ENCODE measurements at places on chromosomes 4 and X. TPM values are rescaled to one million over a fixed set of nuclear protein-coding genes. Genes with fewer than 3 reads are reported as not detected.

GRCh38 chr4:152696764-152697261 is 17.0 kb upstream of the TMEM154 start:
- peak; percentile 78 for DNase-seq

DNA sequence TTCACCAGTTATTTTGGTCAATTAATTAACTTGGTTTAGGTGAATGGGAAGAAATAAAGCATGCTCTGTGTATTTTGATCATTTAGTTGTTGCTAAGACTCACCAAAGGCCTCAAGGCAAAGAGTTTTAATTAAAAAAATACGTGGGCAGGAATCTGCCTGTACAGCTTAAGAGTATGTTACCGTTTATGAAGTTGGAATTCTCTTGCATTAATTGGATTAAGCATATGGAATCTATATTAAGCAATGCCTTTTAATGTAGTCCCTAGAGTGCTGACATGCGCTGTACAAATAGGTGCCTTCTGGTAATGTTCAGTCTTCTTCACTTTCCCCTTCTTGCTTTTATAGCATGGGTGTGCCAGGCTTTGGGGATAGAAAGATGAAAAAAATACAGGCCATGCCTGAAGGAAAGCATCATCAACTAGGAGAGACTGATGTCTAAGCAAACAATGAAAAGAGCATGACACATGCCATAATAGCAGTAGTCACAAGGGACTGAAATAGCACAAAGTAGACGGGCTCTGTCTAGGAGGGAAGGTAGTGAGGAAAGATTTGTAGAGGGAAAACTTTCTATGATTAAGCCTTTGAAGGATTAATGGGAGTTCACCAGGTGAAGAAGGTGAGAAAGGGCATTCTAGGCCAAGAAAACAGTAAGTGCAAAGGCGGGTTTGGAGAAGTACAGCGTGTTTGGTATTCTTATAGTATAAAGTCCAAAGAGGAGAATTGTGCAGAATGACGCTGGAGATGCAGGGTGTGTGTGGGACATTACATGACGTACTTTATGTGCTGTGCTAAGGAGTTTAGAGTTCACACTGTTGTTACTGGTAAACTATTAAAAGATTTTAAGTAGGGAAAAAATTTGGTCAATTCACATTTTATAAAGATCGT is 226.1 kb upstream of the ANXA3 start:
- no peak for DNase-seq

Gene BEND2
- not detected for total RNA-seq

DNA sequence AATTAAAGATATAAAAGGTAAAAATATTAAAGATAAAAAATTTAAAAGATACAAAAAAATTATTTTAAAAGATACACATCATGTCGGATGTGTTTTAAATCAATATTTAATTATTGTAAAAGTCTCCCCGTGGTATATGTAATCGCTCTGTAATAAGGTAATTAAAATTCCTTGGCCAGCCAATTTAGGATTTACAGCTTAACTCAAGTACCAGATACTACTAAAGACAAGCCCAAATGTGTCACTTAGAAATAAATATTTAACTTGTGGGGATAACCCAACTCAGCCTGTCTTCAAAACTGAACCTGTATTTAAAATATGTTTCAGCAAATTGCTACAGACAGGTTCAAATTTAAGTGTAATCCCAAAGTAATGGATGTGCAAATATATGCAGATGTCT is 56.0 kb downstream of the GPR82 start:
- no peak for DNase-seq

DNA sequence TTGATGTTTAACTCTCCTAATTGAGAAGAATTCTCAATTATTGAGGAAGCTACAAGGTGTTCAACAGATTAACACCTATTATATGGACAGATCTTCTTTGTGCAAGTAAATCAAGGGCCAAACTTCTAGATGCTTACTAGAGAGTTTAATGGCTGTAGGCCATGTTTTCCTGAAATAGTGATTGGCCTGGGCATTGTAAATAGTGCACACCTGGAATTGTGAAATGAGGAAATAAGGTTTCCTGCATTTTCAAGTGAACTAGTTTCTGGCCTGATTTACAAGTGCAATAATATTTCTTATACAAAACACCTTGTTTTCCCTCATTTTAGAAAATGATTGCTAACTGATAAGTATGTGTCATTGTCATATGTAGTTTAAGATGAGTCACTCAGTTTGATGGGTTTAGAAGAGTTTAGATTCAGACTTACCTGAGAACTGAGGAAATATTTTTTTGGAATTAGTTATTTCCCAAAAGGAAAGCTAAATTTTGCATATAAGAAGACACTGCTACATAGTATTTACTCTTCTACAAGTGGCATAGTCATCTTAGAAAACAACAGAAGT is 21.2 kb downstream of the AFF1 start:
- no peak for DNase-seq

Gene NFKB1
- total RNA-seq = 19.1 TPM

DNA sequence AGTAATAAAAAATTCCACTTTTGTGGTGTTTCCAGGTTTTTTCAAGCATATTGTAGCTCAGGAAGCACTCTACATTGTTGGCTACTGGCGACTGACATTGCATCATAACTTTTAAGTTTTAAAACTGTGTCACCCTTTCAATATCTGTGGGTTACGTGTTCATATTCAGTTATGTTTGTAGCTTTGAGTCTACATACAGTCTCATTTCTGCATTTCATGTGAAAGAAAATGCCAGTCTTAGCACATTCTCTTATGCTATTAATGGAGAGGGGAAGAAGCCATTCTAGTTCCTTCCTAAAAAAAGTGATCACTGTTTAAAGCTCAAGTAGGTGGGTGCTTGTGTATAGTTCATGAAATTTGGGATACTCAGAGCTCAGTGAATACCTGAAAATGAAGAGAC is 38.1 kb downstream of the DIAPH2 start:
- no peak for DNase-seq

Gene WDR1
- 180 TPM for total RNA-seq

GRCh38 chr4:64539234-64539849 is 130.1 kb upstream of the TECRL start:
- peak; percentile 45 for DNase-seq

- no peak for DNase-seq
These were observed 67.9 kb downstream of the AFF1 start for GRCh38 chr4:87002682-87003043.

DNA sequence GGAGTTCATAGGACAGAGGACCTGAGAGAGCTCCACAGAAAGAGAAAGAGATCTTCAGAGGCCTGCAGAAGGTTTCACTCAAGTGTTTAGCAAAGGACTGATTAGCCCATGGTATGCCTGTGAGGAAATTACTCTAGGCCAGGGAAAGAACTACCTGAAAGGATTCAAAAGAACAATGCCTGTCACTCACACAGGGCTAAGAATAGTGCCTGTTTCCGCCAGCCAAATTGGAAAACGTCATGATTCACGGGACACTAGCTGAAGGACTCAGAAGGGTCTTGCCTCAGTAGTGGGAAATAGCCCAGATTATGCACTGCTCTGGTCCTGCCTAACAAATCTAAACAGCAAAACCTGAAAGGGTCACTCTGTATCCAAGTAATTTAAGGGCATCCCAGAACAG is 21.1 kb downstream of the SYTL4 start:
- no peak for DNase-seq

Gene SSX2B
- total RNA-seq = 3.7 TPM

GRCh38 chr4:25321703-25322102 is 9.1 kb downstream of the ZCCHC4 start:
- no peak for DNase-seq

- peak; percentile 3 for DNase-seq
These were observed 102.1 kb downstream of the UCHL1 start for GRCh38 chr4:41358647-41359421.

GRCh38 chr4:159240687-159241086 is 137.8 kb downstream of the RAPGEF2 start:
- DNase-seq = peak; percentile 39

- no peak for DNase-seq
These were observed 253.1 kb upstream of the EDA2R start for GRCh38 chrX:66892004-66892403.

DNA sequence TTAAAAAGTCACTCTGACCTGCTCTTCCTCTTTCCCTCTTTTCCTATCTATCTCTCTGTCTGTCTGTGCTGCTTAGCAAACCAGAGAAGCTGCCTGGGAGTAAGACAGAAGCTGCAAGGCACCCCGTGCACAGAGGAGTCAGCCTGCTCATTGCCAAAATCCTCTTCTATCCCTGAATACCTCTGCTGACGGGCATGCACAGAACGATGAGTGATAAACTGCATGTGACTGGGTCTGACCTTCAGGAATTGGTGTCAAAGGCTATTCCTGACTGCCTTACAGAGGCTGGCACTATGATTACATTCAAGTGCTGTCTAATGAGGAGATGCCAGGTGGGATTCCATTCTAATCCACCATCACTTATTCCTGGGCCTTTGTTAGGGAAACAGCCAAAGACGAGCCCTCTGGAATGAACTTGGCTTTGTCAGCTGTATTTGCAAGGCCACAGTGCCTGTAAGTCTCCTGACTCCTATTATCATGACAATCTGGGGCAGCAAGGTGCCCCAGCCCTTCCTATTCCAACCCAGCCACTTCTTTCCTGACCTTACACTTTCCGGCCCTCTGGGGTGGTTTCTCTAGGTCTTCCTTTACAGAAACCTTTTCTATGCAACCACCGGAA is 45.4 kb upstream of the CTAG2 start:
- DNase-seq = no peak

Gene CT45A10
- 0.72 TPM for total RNA-seq

GRCh38 chr4:177033632-177034031 is 240.9 kb upstream of the VEGFC start:
- DNase-seq = peak; percentile 71

Gene COX18
- total RNA-seq = 17.5 TPM

Gene ADH5
- total RNA-seq = 142 TPM

DNA sequence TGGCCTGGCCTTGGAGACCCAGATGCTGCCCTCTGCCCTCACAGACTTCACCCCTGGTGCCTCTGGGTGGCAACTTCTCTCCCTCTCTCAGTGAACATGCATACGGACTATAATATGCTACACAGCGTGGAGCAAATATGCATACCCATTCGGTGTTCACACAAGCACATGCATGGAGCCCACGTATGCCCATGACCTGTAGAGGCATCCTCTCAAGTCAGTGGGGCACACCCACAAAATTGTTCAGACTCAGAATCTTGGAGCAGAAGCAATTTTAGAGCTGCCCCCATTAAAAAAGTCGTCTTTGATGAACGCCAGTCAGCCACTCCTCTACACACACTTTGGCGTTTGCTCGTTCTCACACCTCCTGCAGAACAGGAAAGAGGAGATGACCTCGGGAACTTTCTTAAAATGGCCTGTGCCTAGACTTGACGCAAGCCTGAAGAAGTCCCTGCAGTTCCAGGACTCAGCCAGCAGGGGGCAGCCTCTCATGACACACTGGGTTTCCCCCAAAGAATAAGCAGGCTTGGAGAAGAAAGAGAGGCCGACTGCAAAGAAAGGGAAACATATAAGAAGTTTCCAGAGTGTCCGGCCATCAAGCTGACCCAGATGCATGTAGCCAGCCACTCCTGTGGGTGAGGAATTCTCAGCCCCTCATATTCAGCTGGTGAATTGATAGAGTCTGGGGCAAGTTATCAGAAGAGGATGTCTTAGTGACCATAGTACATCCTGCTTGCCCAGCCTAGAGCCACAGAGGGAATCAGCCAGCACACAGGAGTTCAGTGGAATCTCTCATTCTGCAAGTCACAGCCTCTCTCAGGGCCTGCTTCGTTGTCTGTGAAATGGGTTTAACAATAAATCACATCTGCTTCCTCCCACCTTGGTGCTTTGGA is 17.3 kb downstream of the APLN start:
- peak; percentile 40 for DNase-seq

GRCh38 chrX:136318156-136318555 is 17.4 kb downstream of the ADGRG4 start:
- no peak for DNase-seq

- DNase-seq = no peak
These were observed 81.6 kb downstream of the WDR19 start for GRCh38 chr4:39263895-39264294.

- peak; percentile 44 for DNase-seq
These were observed 772 bp downstream of the CYP4V2 start for GRCh38 chr4:186192066-186192612.

GRCh38 chr4:185394568-185395237 is 1.0 kb downstream of the LRP2BP start:
- DNase-seq = peak; percentile 23

GRCh38 chrX:150731795-150732194 is 38.6 kb downstream of the MTMR1 start:
- DNase-seq = peak; percentile 95

Gene RBMX2
- 19.5 TPM for total RNA-seq

DNA sequence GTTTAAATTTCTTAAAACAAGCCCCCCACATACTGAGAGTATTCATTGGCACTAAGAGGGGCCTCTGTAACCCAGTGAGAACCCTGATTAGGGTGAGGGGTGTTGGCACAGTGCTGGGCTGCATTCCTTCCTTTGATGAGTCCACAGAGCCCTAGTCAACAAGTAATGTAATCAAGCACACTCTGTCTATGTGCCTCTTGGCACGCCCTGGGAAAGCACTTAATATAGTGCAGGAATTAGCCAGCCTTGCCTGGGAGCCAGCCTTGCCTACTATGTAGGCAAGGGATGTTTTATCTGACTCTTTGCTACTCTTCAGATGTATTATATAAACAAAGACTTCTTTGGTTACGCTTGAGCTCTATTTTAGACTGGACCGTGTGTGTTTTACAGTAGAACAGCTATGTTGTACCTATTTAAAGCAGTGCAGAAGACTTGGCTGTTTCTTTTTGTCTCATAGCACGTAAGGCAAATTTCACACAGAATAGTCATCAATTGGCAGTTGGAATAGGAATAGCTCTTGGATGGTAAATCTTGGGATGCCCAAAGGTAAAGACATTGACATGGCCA is 64.3 kb downstream of the FRAS1 start:
- no peak for DNase-seq

DNA sequence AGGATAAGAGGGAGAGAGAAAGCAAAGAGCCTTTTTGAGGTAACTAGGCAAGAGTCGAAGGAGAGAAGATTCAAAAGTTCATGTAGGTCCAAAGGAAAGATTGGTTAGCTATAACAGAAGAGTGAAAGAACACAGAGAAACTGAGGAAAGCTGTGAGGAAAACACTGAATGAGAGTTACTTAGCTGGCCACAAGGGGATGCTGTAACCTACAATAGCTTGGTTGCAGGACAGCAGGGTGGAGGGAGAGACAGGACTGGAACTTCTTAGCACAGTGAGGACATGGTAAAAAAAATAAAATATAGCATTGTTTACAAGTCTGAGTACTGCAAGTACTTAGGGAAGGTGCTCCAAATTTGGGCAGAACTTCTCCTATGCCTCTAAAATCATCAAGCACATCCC is 48.3 kb downstream of the RAI2 start:
- DNase-seq = no peak

DNA sequence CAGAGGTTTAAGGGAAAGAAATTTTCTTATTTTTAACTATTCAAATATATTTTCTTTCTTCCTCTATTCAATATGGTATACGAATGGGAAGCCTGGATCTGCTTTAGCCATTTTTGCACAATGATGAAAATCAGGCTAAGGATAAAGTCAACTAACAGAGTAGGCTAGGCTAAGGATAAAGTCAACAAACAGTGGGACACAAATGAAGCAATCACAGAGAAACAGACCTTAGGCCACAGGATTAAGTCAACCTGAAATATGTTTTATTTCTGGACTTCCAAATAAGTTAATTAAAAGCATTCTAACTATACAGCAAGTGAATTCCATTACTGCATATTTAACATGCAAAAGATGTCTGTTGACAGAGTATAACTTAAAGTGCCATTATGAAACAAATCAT is 17.0 kb downstream of the DYNLT3 start:
- no peak for DNase-seq

Gene TEX13C
- not detected for total RNA-seq

Gene PRSS12
- total RNA-seq = 0.12 TPM

GRCh38 chr4:36209941-36210649 is 34.2 kb downstream of the ARAP2 start:
- DNase-seq = no peak

Gene LDOC1
- 2.8 TPM for total RNA-seq

- no peak for DNase-seq
These were observed 193.3 kb downstream of the ZC4H2 start for GRCh38 chrX:64782923-64783322.

Measured in RPMI7951 (cell line).